ENCODE measurements at places on chromosomes 4 and X.
A peak's percentile ranks its signal among the peaks of the same experiment; 100 is the strongest.

- DNase-seq = no peak
These were observed 9.5 kb downstream of the MAB21L2 start for GRCh38 chr4:150591406-150591805.

DNA sequence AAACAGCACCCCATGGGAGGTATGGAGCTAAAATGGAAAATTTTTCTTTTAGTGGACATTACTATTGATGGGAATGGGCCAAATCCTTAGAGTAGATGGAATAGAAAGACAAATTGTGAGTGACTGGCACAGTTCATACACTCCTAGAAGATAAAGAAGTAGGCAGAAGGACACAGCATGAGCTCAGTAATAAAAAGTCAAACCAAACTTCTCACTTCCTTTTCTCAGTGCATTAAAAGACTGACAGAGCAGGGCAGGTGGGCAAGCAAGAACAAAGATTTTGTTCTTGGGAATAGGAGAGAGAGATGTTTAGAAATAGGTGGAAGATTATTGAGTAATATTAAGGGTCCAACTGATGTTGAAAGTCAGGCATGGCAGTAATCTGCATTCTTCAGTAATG is 132.5 kb downstream of the ATP10D start:
- no peak for DNase-seq

DNA sequence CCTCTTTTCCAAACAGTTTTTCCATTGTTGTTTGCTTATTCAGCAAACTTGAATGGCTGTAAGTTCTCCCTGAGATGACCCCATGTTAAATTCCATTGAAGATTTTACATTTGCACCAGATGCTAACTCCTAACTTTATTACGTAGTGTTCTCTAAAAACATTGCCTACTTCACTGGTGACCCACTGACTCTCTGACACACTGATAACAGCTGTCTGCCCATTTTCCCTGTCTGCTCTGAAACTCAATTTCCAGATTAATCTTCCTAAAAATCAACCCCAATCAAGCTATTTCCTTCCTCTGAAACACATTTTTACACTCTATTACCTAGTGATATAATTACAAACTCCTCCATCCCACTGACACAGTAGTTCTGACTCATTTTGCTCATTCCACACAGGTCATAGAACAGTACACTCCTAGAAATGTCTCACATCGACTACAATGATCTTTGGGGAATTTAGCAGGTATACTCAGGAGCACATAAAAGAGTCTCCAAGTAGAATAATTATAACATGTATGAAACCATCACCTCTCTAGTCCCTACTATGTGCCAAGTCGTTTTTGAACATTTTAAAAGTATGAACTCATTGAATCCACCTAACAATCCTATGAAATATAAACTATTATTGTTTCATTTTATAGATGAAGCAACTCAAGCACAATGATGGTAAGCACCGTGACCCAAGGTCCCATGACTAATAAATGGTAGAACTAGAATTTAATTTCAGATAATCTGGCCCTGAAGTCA is 210.9 kb downstream of the SLIT2 start:
- DNase-seq = no peak

DNA sequence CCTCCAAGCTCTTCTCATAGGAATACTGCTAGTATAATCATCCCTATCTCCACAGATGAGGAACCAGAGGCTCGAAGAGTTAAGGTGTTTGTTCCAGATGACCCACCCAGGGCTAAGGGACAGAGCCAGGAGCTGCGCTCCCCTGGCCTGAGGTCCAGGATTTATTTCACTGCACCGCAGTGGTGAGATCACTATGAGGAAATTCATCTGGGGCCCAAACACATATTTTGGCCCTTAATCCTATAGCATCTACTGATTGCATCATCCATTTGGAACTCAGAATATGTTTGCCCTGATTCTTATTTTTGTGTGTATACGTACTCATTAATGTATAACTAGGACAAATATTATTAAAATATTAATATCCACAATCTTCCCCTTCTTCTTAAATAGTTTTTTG is 100.1 kb upstream of the RBPJ start:
- DNase-seq = no peak

GRCh38 chr4:47510506-47511143 is 25.6 kb downstream of the ATP10D start:
- DNase-seq = no peak

- DNase-seq = no peak
These were observed 93.2 kb downstream of the ARSF start for GRCh38 chrX:3134316-3134945.

GRCh38 chrX:55120761-55121358 is 32.0 kb downstream of the PAGE2 start:
- no peak for DNase-seq

DNA sequence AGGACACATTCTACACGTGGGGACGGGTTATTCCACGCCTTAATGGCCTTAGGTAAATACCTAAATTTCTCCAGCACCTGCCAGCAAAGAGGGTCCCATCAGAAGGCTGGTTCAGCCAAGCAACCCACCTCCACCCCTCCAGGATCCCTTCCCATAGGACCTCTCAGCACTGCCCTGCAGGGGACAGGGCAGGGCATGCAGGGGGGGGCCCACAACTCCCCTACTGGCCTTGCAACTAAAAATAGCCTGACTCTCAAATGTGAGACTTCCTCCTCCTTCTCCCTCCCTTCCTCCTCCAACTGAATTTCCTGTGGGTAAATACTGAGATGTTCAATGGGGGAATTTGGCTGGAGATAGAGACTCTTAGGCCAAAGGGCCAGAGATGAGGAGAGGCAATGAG is 6.3 kb downstream of the LAS1L start:
- no peak for DNase-seq

DNA sequence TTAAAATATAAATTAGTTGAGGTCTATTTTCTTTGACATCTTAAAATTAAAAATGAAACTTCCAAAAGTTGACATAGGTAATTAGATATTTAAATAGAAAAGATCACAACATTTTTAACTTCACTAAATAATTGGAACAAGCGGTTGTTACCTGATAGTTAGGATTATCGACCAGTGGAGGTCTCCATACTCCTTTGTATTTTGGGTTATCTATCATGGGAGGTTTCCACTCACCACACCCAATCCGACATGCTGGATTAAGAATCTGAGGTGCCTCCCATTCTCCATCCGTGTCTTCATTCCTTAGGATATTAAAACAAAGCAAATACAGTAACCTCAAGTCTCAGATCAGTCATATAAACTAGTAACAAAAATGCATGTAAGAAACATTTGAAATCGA is 22.2 kb downstream of the SCOC start:
- no peak for DNase-seq

- no peak for DNase-seq
These were observed 11.6 kb downstream of the SYTL4 start for GRCh38 chrX:100720301-100720700.

GRCh38 chrX:153454901-153455550 is 9.2 kb upstream of the TREX2 start:
- DNase-seq = no peak

DNA sequence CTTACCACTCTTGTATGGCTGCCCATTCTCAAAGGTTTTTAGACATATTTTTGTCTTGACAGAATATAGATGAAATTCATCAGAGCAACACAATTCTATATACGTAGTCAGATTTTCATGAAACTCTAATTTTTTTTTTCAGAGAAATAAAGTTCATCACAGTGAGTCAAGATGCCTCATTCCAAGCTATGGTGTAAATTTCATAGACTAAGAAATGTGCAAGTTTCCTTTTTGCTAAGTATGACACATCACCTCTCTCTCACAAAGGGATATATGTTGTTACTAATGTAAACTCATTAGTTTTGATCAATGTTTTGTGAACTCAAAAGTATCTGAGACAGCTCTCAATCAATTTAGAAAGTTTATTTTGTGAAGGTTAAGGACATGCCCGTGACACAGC is 60.4 kb upstream of the ATXN3L start:
- DNase-seq = no peak

DNA sequence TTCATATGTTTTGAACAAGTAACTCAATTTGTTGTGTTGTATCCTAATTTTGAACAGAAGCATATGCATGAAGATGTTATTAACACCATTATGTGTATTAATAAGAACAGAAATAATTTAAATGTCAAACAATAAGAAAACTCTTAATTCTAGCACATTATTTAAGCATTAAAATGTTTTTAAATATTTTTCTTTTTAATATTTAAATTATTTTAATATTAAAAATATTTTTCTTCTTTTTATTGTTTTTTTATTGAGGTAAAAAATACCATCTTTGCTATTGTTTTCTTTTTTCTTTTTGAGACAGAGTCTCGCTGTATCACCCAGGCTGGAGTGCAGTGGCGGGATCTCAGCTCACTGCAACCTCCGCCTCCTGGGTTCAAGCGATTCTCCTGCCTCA is 441.0 kb upstream of the GALNT7 start:
- DNase-seq = no peak

DNA sequence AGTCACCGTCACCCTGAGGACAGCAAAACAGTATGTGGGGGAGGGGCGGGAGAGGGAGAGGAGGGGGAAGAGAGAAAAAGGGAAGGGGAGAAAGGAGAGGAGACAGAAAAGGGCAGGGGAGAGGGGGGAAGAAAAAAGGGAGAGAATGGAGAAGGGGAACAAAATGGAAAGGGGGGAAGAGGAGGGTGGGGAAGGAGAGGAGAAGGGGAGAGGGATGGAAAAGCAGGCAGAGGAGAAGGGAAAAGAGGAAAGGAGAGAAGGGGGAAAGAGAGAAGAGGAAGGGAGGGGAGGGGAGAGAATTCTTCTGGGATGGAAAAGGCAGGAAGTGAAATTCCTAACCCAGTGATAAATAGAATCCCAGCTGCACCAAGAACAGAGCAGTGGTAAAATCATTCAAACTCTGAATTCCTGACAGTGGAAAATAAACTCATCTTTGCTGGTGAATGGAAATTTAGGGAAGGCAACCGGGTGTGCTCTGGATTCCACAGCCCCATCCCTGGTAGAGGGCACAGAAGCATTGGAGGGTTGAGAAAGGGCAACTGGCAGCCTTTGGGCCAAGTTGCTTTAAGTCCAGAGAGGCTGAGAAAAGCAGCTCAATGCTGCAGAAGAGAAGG is 244.2 kb downstream of the BCOR start:
- no peak for DNase-seq

- no peak for DNase-seq
These were observed 406.2 kb downstream of the ANKRD50 start for GRCh38 chr4:124306352-124306751.

DNA sequence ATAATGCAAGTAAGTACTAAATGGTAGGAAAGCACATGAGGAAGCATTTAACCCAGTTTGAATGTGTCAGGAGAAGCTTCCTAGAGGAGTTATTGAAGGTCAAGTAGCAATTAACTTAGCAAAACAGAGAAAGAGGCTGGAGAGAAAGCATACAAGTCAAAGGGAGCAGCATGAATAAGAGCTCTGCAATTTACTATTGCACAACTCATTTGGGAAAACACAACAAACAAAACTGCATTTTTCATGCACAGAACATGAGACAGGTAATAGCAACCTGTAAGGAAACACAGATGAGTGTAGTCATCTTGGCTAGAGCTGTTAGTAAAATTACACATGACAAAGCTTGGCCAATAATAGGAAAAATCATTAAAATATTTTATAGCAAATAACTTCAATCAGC is 538.1 kb downstream of the PPP4R3C start:
- DNase-seq = no peak

DNA sequence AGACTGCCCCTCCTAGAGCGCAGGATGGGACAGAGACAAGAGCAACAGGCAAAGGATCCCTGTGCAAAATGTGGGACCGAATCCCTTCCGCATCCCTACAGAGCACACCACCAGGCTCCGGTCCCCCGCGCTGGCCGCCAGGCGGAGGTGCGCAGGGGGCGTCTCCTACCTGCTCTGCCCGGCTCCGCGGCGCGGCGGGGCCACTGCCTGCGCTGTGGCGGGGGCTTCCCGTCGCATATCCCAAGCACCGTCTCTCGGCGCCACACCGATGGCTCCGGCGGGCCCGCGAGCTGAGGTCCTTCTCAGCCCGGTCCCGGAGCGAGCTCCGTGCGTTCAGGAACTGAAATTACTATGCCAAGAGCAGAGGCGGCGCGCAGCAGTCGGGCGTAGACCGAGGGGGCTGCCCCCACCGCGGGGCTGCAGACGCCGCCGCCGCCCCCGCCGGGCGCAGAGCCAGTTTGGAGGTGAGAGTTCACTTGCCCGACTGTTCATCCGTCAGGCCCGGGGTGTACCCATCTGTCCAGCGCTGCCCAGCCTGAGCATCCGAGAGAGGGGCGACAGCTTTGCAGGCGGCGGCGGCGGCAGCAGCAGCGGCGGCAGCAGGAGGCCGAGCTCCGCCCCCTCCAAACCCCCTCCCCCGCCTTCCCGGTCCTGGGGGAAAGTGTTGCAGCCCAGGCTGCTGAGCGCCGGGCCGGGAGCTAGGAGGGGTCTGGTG is at the start of gene GPRIN3:
TSS of gene GPRIN3 (minus strand) at position 355 of the 715 bp plus-strand sequence. CDS start 57,690 bp downstream, outside the sequence.
- peak; percentile 57 for DNase-seq

DNA sequence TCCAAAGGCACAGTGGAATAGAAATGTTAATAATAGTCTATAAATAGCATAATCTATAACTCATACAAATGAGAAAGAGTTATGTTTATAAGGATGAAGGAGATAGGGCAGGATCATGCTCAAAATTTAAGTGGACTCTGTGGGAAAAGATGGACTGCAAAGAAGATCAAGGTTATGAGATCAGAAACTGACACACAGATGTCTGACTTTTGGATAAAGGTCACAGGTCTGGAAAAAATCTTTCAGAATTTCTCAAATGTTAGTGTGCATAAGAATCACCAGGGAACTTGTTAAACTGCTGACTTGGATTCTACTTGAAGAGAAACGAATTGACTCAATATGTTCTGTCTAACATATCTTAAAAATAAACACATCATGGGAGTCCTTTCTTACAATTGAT is 104.1 kb downstream of the FSTL5 start:
- DNase-seq = no peak

GRCh38 chr4:155599596-155599995 is 67.1 kb upstream of the GUCY1A1 start:
- DNase-seq = no peak

DNA sequence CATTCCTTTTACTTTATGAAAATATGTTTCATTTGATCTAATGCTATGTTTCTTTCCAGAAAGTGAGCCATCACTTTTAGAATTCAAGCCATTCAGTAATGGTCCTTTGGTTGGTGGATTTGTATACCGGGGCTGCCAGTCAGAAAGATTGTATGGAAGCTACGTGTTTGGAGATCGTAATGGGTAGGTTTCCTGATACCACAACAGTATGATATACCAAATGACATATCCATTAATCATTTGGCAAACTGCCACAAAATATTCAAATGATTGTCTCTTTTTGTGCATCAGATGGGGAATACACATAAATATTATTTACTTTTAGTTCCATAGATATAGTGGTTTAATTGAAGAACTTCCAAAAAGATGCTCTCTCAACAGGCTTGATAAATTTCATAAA is 68.2 kb downstream of the HHIP start:
- DNase-seq = no peak

- DNase-seq = peak; percentile 65
These were observed 136.4 kb downstream of the ZNF674 start for GRCh38 chrX:46408553-46409407.

GRCh38 chr4:121307445-121308327 is 73.1 kb downstream of the QRFPR start:
- peak; percentile 39 for DNase-seq

GRCh38 chr4:184446132-184446658 is 28.2 kb downstream of the IRF2 start:
- no peak for DNase-seq

GRCh38 chr4:1834047-1834775 is 21.7 kb downstream of the LETM1 start:
- no peak for DNase-seq

All from endothelial cell (in vitro differentiated cells).